SHP77 treated with DMSO at 0.1 percent for 48 hours (cell line): ENCODE measurements at places on chromosomes 6 and 20.

DNA sequence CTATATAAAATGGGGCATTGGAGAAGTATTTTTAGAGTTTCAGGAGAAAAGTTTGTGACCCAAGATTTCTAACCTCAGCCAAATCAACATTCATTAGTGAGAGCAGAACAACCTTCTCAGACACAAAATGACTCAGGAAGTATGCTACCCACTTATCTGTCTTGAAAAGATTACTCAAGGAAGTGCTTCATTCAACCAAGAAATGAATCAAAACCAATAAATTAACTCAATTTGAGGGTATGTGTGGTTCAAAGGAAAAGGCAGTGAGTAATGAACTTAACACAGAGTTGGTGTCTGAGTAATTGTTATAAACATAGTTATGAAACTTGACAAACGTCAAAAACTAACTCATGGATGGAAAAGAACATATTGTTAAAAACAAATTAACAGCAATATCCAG lies 227.6 kb downstream of the HAO1 start:
- DNase-seq, result no peak

DNA sequence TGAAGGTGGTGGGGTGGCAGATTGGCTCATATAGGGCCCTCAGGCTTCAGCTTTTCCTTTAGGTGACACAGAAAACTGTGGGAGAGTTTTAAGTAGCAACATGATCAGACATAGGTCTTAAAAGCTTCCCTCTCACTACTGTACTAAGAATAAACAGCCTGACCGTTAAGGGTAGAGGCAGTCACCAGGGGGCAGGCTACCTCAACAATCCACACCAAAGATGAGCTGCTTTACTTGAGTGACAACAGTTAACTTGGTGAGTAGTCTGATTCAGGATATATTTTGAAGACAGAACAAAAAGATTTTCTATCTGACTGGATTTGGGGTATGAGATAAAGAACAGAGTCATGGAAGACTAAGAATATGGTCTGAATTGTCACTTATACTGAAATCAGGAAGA lies 193.1 kb upstream of the SHLD1 start:
- DNase-seq, result peak; percentile 8

GRCh38 chr6:49410564-49410963 lies 52.5 kb downstream of the MMUT start:
- no peak for DNase-seq

DNA sequence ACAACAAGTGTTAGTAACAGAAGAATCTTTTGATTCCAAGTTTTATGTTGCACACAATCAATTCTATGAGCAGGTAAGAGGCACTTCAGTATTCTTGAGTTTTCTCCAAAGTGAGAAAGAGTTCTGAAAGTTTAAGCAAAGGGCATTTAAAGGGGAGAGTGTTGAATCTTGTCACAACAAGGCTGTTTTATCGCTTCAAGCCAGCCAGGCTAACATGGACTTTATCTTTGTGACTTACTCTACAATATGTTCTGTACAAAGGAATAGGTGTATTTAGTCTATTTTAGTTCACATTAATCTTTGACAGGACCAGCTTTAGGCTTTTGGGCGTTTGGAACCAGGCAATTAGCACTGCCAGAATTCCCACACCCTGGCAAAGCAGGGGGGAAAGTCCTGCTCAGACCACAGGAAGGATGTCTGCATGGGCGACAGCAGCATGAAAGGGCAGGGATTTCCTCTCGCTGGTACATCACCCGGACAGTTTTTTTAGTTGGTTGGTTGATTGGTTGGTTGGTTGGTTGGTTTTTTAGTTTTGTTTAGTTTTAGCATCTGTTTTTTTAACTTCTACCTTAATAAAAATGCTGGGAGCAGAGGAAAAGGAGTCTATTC lies 395.4 kb upstream of the SOX4 start:
- DNase-seq, result no peak

DNA sequence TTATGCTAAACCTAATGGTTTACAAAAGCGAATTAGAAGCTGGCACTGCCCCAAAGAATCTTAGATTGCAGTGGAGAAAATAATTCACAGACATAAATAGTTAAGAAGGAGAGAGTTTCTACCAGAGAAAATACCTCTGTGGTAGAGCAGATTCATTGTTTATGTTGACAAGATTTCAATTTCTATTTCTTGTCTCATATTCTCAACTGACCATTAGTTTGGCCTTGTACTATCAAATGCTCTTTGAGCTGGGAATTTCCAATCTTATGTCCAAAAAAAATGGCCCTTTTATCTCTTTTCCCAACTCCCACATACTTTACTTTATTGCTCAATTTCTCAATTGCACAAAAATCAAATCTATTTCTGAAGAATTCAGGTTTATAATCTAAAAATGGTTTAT lies 804.1 kb upstream of the CITED2 start:
- DNase-seq, result no peak

GRCh38 chr20:3407040-3407770 lies at the start of gene DNAAF9:
TSS of gene DNAAF9 (minus strand) at chr20:3407669. CDS start at chr20:3407557, 112 bp downstream.
- DNase-seq, result no peak

GRCh38 chr6:11791354-11792107 lies 12.9 kb upstream of the ADTRP start:
- no peak for DNase-seq

GRCh38 chr6:65701325-65701724 lies 5.7 kb downstream of the EYS start:
- no peak for DNase-seq

DNA sequence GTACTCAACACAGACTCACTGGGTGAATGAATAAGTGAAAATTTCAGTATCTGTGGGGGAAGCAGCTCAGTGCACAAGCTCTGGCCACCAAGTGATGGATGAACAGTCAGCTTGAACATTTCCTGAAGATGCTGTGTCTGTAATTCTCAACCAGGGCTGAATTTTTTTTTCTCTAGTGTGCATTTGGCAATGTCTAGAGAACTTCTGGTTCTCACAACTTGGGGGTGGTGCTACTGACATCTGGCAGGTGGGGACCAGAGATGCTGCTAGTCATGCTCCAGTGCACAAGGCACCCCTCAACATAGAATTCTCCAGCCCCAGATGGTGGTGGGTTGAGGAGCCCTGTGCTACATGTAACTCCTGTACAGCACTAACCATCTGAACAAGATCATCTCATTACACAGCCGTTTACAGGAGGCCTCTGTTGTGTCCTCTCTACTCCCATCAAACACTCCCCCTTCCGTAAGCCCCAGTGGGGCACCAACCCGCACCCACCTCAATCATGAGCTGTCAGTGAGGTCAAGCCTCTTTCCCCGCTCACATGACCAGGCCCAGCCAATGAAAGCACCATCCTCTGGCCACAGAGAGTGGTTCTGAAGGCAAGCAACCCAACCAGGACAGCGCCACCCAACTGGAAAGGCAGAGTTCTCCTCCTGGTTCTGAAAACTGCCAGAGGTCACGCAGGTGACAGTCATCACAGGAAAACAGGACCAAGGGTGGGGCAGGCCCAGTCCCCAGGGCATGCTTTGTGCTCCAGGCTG lies 103.9 kb upstream of the PMEPA1 start:
- DNase-seq, result no peak

DNA sequence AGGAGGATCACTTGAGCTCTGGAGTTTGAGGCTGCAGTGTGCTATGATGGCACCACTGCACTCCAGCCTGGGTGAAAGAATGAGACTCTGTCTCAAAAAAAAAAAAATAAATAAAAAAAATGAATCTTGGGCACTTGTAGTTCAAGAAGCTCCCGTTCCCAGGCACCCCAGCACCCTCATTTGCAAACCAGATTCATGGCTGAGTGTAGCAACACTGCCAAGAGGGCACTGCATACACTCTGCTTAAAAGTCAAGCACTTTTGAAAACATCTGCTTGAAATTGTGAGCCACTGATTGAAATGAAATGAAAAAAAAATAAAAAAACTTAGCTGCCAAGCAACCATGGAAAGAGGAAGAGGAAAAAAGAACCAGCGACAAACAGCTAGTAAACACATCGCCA lies 124.7 kb upstream of the SASH1 start:
- DNase-seq, result no peak

DNA sequence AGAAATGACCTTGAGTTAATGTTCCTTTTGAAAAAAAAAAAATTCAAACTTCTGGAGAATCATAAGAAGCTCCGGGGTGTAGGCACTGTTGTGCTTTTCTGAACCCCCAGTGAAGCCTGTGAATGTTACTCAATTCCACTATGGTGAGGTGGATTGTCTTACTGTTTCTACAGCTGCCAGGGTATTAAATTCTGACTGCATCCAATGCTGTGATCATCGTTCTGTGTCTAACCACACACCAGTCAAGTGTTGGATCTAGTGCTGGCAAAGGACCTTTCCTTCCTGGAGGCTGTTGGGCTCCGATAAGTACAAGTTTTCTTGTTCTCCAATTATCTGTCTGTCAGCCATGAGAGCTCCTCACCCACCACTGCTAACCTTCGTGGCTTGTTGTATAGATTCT lies 162.0 kb upstream of the EPHA7 start:
- peak; percentile 87 for DNase-seq

DNA sequence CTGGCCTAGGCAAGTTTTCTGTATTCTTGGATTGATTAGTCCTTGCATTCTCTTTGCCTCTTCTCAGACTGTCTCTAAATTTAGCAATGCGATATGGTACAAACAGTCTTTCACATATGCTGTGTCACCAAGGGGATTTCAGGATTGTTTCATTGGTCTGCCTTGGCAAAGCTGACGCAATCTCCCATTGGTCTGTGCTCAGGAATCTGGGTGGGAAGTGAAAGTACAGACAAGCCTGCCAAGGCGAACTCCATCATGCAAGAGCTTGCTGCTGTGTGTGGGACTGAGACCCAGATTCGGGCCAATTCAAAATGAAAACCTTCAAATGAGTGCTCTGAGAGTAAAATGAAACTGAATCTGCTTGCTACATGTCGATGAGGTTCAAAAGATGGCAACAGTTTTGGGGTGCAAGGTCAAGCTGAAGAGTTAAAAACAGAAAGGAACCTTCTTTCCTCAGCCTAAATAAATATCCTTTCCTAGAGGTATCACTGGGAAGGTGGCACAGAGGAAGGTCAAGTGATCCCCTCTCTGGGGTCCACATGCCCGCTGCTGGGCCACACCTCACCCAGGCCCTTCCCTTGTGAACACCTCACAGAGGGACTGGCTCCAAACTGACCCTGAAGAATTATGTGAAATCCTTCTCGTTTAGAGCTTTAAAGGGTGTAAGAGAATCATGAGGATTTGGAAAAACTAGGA lies 198.8 kb upstream of the PREP start:
- no peak for DNase-seq

GRCh38 chr20:47493963-47494293 lies 7.8 kb upstream of the NCOA3 start:
- no peak for DNase-seq

GRCh38 chr6:144878577-144878976 lies 593.4 kb downstream of the UTRN start:
- DNase-seq, result no peak

GRCh38 chr6:151034825-151035781 lies 169.6 kb downstream of the MTHFD1L start:
- DNase-seq, result no peak

- no peak for DNase-seq
These were observed 192.0 kb upstream of the RALGAPA2 start for GRCh38 chr20:20904501-20904831.

- no peak for DNase-seq
These were observed 45.7 kb downstream of the RAMACL start for GRCh38 chr6:166540631-166541331.

DNA sequence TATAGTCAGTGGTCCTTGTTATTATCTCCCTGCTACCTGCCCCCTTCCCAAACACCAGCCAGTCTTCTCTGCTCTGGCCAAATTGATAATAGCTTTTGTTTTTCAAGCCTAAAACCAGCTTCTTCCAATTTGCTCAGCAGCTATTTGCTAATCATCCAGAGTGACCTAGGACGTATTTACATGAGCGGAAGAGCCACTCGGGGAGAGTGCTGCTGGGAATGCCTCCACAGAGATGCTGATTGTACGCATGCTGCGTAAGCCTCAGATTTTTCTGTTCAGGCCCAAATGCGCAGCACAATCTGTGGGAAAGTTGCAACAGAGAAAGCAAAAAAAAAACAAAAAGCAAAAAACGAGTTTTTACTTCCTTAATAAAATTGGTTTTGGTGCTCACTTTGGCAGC lies 24.4 kb upstream of the ID1 start:
- no peak for DNase-seq

GRCh38 chr20:23165307-23165750 lies 79.2 kb upstream of the CD93 start:
- DNase-seq, result no peak

GRCh38 chr6:95848717-95849116 lies 167.1 kb upstream of the FUT9 start:
- no peak for DNase-seq

DNA sequence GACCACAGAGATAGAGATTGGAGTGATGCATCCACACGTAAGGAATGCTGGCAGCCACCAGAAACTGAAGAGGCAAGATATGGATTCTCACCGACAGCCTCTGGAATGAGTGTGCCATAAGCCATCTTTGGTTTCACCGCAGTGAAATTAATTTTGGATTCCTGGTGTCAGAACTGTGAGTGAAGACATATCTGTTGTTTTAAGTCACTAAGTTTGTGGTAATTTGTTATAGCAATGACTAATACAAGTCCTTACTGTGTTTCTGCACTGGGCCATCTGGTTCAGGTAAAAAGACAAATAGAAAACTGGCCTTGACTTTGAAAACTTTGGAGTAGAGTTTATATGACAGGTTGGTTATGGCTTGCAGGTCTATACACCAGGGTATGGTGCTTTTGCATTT lies 261.9 kb downstream of the PHF3 start:
- no peak for DNase-seq

DNA sequence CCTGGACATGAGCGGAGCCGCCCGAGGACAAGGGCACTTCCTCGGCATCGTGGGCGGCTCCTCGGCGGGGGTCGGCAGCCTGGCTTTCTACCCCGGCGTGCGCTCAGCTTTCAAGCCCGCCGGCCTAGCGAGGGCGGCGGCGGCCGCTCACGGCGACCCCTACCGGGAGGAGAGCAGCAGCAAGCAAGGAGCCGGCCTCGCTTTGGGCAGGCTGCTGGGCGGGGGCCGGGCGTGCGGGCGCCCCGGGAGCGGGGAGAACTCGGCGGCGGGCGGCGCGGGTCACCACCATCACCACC lies 6.7 kb downstream of the PRDM13 start:
- DNase-seq, result no peak

GRCh38 chr20:8250539-8251200 lies 118.6 kb downstream of the PLCB1 start:
- no peak for DNase-seq

GRCh38 chr6:154012852-154013251 lies 26.2 kb upstream of the OPRM1 start:
- no peak for DNase-seq

GRCh38 chr20:44707018-44707579 lies 8.1 kb upstream of the CCN5 start:
- DNase-seq, result no peak

- no peak for DNase-seq
These were observed 123.5 kb downstream of the PRL start for GRCh38 chr6:22173311-22173710.
